ENCODE measurements at places on chromosomes 5 and 9.

DNA sequence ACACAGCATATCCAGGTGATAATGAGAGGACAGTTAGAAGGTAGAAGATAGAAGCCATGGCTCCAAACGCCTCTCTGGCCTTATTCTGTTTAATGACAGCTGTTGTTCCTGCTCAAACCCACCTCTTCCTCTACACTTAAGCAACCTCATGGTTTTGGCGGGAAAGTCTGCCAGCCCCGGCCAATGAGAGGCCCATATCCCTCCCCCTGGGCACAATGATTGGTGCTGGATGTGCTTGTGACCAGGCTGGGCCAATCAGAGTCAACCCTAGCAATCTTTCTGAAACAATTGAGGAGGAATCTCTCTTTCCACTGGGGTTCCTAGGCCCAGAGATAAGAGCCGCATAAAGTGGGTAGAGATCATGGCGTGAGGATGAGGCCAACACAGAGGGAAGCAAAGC, 4.8 kb upstream of the GFI1B start:
- no peak for DNase-seq

DNA sequence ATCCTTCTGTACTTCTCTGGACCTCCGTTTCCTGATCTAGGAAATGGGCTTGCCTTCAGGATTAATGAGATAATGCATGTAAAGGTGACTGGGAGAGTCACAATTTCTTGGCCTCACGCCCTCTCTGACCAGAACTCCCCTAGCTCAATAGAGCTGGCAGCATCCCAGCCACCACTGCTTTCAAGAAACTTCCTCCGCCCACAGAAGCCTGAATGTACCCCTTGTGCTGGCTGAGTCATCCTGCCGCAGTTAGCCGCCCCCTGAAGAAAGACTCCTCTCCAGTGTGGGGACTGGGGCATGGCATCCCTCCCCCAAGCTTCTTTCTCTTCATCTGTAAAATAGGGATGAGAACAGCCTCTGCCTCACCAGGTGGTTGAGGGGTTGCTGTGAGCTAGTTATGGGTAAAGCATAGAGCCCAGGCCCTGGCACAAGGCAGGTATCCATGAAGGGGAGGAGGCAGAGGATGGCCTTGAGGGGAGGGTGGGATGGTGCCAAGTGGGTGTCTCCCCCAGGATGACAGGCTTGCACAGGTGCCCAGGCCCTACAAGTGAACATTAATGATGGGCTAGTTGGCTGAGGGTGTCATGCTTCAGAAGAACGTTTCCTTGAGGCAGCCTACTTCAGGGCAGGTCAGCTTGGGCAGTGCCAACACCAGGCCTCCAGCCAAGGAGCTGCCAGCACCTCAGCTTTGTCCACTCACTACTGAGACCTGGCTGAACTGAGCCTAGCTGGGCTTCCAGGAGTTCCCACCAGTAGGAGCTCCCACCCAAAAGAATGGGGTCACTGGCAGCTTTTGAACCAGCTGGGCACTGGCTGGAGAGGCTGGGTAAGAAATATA, 3.4 kb downstream of the PDLIM4 start:
- DNase-seq: peak; percentile 52

- no peak for DNase-seq
Observed at GRCh38 chr5:172370648-172371545, 83.4 kb downstream of the SH3PXD2B start.

DNA sequence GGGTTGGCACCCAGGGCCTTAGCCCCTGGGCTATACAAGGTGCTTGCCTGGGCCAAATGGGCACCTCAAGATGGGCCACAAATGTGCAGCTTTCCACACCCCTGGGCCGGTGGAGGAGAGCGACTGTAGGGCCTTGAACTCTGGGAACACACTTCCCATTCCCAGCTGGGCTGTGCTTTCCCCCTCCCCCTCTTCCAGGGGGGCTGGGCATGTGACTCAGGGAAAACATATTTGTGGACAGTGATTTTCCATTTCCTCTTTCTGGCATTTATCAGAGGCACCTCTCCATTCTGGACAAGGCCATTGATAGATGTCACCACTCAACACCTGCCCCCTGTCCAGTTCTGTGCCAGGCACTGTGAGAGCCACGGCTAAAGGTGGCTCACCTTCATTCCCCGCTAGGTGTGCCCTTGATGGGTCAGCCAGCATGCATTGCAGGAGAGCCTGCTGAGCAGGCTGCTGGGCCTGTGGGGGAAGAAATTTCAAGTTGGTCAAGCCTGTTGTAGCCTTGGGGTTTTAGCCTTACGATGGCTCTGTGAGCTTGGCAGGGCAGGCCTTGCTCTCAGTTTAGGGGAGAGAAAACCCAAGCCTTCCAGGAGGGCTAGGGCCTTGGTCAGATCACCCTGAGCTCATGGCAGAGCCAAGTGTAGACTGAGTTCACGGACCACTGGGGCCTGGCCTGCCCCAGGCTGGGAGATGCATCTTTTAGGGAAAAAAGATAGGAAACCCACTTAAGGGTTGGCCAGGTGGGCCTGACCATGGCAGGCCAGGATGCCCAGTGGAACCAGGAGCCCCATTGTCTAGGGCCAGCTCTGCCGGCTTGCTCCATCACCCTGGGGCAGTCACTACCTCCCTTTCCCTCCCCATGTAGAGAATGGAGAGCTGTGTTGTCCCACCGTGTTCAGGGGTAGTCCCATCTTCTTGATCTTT, 113.9 kb downstream of the DAB2IP start:
- DNase-seq: no peak

DNA sequence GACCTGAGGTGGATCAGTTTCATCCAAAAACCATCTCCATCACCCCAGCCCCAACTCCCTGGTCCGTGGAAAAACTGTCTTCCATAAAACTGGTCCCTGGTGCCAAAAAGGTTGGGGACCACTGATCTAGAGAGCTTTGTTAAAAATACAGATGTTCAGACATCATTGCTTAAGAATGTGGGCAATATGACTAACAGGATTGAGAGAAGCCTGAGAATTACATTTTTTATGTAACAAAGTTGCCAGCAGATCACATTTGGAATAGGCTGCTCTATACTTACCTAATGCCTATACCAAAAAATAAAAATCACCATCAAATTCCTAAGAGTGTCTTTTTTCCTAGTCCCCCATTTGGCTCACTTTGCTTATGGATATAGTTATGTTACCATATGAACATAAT, 143.3 kb downstream of the RAPGEF6 start:
- no peak for DNase-seq

GRCh38 chr5:137032929-137033328, 466.2 kb downstream of the SPOCK1 start:
- no peak for DNase-seq

DNA sequence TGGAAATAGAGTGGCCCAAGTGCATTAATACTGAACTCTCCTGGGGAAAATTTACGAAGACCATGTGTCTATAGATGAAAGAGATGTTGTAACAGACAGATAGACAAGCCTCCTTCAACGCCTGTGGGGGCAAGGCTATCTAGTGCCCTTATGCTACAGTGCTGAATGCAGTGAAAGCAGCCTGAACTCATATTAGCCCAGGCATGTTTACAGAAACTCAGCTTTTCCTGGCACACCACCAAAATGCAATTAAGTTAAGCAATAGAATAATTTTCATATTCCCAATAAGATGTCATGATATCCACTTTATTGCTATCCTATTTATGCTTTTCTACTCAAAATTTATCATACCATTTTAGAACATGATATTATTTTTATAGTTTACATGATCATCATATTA, 277.0 kb downstream of the DIRAS2 start:
- no peak for DNase-seq

DNA sequence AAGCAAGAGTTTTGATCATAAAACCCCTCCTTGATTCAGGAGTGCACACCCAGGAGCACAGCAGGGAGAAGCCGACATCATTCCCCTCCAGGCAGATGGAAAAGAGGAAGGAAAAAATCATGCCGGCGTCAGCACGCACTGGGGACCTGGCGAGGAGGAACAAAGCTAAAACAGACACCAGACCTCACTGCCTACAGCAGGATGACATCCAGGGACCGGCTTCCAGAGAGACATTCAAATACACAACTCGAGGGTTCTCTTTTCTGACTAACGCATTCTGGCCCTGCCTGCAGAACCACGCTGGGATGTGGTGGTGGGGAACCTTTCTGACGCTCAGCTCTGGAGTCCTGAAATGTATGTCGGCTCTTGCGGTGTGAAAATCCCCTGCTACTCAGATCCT, 2.7 kb downstream of the UBAC1 start:
- DNase-seq: no peak

DNA sequence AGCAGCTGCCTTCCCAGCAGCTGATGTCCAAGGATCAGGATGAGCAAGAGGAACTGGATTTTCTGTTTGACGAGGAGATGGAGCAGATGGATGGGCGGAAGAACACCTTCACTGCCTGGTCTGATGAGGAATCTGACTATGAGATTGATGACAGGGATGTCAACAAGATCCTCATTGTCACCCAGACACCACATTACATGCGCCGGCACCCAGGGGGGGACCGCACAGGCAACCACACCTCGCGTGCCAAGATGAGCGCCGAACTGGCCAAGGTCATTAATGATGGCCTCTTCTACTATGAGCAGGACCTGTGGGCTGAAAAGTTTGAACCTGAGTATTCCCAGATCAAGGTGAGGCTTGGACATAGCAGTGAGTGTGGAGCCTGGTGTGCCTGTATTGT, 46.9 kb downstream of the LARP1 start:
- no peak for DNase-seq

GRCh38 chr5:100768221-100768620, 134.9 kb downstream of the ST8SIA4 start:
- DNase-seq: no peak

- no peak for DNase-seq
Observed at GRCh38 chr5:85910335-85910734, 707.4 kb upstream of the COX7C start.

GRCh38 chr5:134136221-134136631, 21.7 kb downstream of the TCF7 start:
- no peak for DNase-seq

DNA sequence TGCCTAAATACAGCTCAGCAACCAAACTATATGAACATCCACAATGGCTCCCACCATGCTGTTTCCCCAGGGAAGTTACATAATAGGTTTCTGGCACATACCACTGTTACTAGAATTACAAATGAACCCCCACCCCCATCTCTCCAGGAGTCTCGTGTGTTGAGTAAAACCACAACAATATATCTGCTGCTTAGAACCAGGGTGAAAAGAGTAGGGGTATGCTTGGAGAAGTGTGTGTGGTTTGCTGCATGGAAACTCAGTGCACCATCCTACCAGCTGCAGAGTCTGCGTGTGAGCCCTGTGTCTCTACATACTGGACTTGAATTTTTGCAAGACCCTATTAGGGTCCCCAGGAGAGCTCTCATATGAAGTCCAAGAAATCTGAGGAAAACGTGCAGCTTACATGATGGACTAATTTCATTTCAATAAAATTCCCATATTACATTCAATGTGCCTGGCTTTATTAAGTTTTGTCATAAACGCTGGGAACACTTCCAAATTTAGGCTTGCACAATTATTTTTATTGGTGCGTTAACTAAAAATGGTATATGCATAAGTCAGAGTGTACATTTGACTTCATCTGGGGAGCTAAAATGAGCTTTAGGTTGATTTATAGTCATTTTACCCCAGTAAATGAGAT, 104.5 kb upstream of the NFIB start:
- DNase-seq: no peak

GRCh38 chr5:87069974-87070608, 197.6 kb upstream of the RASA1 start:
- no peak for DNase-seq

DNA sequence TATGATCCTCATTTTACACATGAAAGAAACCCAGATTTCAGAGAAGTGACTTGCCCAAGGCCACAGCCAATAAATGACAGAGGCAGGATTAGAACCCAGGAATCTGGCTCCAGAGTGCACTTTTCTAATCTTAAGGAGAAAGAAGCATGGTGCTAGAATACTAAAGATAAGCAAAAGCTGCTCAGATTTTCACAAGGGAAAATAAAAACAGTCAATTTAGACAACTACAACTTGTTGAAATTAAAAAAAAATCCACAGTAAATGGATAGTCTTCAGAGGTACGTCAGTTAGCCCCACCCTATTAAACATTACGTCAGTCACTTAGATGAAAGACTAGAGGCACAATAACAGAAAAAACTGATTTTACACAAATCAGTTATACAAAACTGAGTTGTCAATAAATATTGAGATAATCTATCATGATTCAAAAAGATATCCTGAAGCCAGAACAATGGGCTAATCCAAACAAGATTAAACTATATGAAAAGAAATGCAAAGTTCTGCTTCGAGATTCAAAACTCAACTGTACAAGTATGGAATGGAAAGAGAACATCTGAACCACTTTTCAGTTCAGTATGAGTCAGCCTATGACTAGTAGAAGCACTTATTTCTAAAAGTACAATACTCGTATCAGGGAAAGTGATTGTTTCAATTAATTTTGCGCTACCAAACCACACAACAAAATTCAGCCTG, 9.3 kb downstream of the TMEM245 start:
- no peak for DNase-seq

GRCh38 chr5:83513491-83513890, 41.9 kb downstream of the VCAN start:
- DNase-seq: no peak

DNA sequence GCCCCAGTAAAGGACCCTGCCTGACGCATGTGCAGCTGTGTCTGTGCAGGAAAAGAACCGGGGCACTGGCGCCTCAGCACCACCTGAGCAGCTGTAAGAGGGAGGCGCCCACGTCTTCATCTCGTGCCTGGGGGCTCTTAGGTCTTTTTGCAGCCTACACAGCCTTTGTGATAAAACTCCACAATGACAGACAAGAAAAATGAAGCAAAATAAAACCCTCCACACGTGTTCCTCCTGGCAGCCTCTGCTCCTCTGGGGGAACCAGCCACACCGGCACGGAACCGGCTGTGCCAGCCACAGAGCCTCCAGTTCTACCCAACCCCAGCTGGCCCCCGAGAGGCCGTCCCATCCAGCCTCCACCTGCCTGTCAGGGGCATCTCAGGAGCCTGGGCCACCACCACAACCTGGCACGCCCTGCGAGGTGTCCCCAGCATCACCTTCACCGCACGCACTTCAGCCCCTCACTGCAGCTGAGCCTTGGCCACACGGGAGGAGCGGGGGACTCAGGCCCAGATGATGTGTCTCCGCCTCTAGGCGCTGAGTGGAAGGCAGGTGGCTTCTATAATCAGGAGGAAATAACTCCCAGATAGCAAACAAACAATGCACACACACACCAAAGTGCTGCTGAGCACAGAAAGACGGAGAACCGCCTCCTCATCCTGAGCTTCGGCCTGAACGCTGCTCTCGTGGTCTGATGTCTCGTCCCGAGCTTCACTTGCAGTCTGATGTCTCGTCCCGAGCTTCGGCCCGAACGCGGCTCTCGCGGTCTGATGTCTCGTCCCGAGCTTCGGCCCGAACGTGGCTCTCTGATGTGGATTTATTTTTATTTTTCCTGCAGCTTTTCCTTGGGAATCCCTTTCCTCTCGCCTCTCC, 28.6 kb upstream of the NSMF start:
- no peak for DNase-seq

GRCh38 chr9:108382310-108382709, 473.5 kb downstream of the ACTL7B start:
- no peak for DNase-seq

GRCh38 chr5:140038373-140038957, 4.6 kb downstream of the NRG2 start:
- no peak for DNase-seq

DNA sequence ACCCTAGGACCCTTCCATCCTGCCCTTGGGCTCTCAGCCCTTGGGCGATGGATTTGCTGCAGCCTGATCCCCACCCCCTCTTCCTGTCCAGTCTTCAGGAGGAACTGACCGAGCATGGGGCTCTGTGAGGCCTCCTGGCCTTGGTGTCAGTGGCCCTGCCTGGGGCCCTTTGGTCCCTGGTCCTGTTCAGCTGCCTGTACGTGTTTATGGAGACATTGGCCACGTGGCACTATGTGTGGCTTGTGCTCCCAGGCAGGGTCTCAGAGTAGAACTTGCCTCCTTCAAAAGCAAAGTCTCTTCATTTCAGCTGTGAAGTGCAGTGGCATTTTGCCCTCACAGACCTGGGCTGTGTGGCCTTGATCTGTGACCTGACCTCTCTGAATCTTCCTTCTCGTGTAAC, 11.1 kb downstream of the FCN2 start:
- no peak for DNase-seq

All from stimulated activated CD8-positive, alpha-beta memory T cell treated with anti-CD3 and anti-CD28 coated beads, Interleukin-7, amount 100 ng/mL, for 4 hours (primary cell).